ENCODE measurements at places on chromosomes 1 and 21.

- no peak for DNase-seq
These were observed 14.1 kb downstream of the CDA start for GRCh38 chr1:20602851-20603450.

GRCh38 chr1:6508816-6509189, 17.3 kb upstream of the PLEKHG5 start:
- DNase-seq: no peak

- DNase-seq: no peak
These were observed 16.6 kb upstream of the TMEM35B start for GRCh38 chr1:35001743-35002142.

- no peak for DNase-seq
These were observed 104.4 kb downstream of the GLIS1 start for GRCh38 chr1:53634571-53634979.

DNA sequence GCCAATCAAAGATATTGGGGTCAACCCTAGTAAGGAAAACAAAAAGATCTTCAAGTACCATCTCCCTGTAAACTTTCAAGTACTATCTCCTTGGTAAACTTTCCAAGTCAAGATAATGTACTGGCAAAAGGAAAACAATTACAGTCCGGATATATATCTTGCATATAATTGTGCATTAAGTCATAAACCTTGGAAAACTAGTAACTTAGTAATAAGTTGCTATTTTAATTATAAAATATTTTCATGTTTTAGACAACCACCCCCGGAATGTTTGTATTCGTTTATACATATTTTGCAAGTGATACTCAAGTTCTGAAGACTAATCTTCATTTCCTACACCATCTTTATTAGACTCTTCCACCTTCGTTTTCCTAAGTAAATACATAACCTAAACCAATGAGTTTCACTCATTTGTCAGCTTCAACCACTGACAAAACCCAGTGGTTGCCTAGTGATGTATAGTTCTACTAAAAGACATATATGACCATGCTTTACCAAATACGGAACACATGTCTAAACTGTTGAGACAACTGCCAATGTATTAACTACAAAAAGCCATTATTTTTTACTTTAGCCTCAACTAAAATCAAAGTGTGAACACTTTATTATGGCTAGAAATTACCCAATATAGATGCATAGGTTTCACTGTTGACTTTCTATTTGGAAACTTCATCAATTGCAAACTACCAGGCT, 1.7 kb downstream of the AKT3 start:
- DNase-seq: no peak

DNA sequence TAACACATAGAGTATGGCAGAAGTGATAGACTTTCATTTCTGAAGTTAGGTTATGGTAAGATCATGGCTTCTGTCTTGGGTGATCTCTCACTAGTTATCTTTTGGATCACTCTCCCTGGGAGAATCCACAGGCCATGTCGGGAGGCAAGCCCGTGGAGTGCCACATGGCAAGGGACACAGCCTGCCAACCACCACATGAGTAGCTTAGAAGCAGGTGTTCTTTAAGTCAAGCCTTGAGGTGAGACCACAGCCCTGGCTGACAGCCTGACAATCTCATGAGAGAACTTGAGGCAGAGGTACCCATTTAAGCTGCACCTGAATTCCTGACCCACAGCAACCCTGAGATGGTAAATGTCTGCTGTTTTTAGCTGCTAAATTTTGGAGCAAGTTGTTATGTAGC, 130.4 kb downstream of the KCNN3 start:
- DNase-seq: no peak

- DNase-seq: no peak
These were observed 61.9 kb downstream of the UBE2T start for GRCh38 chr1:202279806-202280205.

DNA sequence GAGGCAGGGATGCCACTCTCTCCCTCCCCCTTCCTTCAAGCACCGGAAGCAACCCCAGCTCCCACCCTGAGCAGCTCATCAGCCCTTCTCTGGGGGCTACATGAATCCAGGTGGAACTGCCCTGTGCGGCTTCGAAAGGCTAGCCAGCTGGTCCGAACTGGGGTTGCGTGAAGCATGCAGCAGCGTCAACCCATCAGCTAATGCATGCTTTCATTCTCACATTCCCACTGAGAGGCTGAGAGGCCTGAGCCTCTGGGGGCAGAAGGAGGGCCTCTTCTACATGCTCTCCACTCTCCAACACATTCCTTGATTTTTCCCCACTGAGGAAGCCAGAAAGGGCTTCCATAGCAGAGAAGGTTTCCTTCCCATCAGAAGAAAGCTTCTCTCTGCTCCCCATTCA, 5.6 kb downstream of the RXRG start:
- DNase-seq: no peak

DNA sequence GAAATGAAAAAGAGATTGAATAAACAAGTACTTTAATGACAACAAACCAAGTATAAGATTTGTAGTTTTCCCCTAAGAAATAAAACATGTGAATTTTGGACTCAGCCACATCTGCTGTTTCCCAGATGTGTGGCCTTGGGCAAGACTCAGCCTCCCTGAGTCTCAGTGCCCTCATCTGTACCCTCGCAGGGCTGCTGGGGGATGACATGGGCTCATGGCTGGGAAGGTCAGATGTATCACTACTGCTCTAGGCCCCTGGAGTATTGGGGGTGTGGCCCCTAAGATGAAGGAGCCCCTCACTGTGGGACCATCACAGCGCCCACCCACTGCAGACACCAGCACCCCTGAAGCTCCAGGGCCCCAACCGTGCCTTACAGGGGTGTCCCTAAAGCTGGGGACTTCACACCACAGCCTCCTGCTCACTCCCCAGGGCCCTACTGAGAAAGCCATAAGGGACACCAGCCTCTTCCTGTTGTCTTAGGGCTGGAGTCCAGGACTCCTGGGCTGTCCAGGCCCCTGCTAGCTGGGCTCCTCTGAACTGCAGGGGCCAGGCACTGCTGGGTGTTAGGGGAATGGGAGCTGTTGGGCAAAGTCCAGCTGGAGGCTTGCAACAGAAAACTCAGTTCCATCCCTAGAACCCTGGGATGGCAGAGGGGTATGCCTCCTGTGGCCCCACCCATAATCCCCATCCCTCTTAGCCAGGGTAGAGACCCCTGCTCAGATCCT, 104.0 kb upstream of the WNT4 start:
- DNase-seq: no peak

DNA sequence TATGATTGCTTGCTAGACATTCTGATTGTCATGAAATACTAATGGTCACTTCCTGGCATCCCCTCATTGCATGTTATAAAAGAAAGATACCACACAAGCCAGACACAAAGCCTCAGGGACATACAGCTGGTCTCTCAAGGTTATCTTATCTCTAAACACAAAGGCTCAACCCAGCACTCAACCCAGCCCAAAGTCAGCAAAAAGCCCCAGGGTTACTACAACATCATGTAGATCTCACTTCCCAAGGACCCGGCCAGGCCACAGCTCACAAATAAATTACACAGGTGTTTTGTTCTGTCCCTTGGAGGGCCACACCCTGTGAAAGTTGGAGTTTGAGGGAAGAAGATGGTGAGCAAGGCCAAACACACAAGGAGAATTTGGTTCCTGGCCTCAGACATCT, 109.7 kb upstream of the BARHL2 start:
- no peak for DNase-seq

DNA sequence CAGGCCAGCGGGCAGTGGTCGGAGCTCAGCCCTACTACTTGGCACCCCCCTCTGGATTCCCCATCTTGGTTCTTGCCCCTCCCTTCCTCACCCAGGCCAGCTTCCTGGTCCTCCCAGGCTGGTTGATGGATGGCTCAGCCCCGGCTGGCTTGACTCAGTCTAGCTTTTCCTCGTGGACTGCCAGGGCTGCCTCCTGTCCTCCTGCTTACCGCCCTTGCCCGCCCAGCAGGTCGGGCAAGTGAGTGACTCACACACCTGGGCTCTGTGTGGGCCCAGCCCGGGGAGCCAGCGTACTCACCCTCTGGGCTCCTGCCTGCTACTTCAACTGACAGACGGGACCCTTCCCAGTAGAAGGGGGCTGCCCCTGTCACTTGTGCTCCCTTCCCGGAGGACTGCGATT, 19.5 kb upstream of the ARHGEF10L start:
- DNase-seq: no peak

GRCh38 chr1:227790034-227790400, 25.5 kb upstream of the PRSS38 start:
- no peak for DNase-seq

GRCh38 chr1:85734931-85735330, 26.7 kb upstream of the ZNHIT6 start:
- DNase-seq: no peak
